DMS53 (cell line): ENCODE measurements at places on chromosomes 16 and 17.

DNA sequence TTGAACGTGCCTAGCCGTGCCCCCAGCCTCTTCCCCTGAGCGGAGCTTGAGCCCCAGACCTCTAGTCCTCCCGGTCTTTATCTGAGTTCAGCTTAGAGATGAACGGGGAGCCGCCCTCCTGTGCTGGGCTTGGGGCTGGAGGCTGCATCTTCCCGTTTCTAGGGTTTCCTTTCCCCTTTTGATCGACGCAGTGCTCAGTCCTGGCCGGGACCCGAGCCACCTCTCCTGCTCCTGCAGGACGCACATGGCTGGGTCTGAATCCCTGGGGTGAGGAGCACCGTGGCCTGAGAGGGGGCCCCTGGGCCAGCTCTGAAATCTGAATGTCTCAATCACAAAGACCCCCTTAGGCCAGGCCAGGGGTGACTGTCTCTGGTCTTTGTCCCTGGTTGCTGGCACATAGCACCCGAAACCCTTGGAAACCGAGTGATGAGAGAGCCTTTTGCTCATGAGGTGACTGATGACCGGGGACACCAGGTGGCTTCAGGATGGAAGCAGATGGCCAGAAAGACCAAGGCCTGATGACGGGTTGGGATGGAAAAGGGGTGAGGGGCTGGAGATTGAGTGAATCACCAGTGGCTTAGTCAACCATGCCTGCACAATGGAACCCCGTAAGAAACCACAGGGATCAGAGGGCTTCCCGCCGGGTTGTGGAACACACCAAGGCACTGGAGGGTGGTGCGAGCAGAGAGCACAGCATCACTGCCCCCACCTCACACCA, 724 bp downstream of the GAA start:
- peak; percentile 76 for DNase-seq

DNA sequence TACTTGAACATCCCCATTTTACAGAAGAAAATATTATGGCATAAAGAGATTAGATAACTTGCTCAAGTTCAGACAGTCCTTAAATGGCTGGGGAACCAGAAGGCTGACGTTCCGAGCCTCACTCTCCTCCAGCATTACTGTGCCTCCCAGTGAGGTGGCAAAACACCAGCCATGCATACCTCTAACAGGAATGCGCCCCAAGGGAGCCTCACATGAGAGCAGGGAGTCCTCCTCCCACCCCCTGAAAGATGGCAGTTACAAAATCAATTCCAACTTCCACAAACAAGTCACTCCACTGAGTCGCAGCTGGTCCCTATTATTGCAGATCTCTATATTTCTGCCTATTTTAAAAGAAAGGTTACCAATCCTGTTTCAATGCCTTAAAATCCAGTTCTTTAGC, 55.5 kb downstream of the ANKFY1 start:
- DNase-seq, result no peak

GRCh38 chr17:5820721-5821456, 236.6 kb upstream of the NLRP1 start:
- DNase-seq, result no peak

- DNase-seq, result no peak
These were observed 5.2 kb downstream of the SLFN11 start for GRCh38 chr17:35368081-35368830.

DNA sequence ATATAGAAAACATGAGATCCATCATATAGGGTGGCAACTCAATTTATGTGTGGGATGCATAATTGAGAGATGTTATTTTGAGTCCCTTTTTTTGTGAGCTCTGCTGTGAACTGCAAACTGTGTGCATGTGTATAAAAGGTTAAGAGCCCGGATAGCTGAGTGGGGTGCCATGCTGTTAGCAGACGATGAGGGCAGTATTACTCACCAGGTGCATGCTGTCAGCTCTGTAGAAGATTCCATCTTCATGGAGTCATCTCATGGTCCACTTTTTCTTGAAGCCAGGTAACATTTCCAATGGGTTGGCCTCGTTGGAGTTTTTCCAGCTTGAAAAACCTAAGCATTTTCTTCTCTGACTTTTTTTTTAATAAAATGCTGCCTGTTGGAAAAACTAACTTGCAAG, 43.0 kb upstream of the RHBDL3 start:
- DNase-seq, result no peak

DNA sequence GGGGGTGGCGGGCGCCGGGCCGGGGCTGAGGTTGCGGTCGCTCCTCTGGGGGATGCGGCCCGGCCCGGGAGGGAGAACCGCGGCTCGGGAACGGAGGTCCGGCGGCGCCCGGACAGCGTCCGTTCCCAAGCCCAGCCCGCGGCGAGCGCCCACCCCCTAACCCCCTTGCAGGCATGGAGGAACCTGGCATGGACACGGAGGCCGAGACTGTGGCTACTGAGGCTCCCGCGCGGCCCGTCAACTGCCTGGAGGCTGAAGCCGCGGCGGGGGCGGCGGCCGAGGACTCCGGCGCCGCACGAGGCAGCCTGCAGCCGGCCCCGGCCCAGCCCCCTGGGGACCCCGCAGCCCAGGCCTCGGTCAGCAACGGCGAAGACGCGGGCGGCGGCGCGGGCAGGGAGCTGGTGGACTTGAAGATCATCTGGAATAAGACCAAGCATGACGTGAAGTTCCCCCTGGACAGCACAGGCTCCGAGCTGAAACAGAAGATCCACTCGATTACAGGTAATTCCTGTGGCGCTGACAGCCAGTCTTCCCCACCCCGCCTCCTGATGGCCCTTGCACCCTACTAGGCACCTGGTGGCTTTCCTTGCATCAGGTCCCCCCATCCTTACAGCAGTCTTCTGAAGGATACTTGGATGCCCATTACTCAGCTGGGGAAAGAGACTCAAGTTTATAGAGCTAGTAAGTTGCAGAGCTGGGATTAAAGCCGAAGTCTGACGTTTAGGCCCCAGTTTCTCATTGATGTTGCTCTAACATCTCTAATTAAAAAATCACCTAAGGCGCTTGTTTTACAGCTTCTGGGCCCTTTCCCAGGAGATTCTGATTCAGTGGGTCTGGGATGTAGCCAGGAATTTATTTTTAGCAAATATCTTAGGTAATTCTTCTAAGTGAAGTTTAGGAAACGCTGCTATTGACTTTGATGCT, 514 bp downstream of the UBFD1 start:
- peak; percentile 46 for DNase-seq

- no peak for DNase-seq
These were observed 26.9 kb downstream of the PHKB start for GRCh38 chr16:47488051-47488450.

GRCh38 chr16:7585705-7586104, 253.1 kb downstream of the RBFOX1 start:
- no peak for DNase-seq
